ENCODE measurements at places on chromosomes 2 and 18. TPM values are rescaled to one million over a fixed set of nuclear protein-coding genes. Genes with fewer than 3 reads are reported as not detected.

- DNase-seq = no peak
Measured at GRCh38 chr18:40109252-40110049, 1845.6 kb upstream of the PIK3C3 start.

DNA sequence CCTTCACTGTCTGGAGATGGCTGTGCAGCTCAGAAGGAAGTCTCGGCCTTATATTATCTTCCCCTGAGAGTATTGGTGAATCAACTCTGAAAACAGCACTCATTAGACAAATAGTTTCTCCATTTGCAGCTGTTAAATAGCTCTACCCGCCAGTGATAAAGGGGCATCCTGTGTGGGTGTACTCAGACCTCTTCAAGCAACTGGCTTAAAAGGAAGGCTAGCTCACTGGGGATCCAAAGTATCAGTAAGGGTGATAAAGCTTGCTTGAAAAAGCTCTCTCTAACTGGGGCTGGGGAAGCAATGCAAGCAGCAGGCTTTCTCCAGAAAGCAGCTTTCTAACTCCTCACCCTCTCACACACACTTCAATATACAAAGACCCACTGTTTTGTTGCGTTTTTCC is 64.9 kb upstream of the PSMD14 start:
- DNase-seq = no peak

- DNase-seq = no peak
Measured at GRCh38 chr2:72676341-72677025, 149.3 kb downstream of the EXOC6B start.

GRCh38 chr18:7754258-7754657 is 187.1 kb downstream of the PTPRM start:
- no peak for DNase-seq

GRCh38 chr2:201798252-201798913 is 8.0 kb upstream of the CDK15 start:
- DNase-seq = no peak

Gene EMILIN2
- 80.9 TPM for total RNA-seq

Data from activated B cell treated with CpG ODN at 0.5 μM for 24 hours (primary cell).